NCI-H446 (cell line): ENCODE measurements at places on chromosomes 16 and 17.

DNA sequence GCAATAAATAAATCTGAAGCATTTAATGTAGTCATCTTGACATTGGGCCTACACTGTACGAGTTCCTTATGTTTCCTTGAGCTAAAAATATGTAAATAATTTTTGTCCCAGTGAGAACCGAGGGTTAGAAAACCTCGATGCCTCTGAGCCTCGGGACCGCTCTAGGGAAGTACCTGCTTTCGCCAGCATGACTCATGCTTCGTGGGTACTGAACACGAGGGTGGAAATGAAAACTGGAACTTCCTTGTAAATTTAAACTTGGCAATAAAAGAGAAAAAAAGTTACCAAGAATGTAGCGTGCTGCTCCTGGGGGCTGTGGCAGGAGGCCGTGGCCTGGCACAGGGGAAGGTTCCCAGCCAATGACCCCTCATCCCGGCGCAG lies 74.1 kb downstream of the SOCS1 start:
- DNase-seq, result no peak

DNA sequence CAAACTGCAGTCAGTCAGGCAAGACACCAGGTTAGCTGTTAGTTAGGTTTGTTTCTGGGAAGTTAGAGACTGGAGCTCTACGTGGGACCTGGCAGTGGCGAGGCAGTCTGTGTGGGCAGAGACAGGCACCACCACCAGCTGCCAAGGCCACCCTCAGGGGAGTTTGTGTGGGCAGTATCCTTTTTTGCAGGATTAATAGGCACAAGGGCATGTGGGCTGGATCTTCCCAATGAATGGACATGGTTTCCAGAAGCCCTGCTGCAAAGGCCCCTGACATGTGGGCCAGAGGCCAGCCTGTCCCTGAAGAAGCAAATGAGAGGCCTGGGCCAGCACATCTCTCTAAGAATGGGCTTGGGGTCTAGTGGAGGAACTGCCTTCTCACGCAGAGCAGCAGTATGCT lies 19.2 kb upstream of the SREBF1 start:
- no peak for DNase-seq

DNA sequence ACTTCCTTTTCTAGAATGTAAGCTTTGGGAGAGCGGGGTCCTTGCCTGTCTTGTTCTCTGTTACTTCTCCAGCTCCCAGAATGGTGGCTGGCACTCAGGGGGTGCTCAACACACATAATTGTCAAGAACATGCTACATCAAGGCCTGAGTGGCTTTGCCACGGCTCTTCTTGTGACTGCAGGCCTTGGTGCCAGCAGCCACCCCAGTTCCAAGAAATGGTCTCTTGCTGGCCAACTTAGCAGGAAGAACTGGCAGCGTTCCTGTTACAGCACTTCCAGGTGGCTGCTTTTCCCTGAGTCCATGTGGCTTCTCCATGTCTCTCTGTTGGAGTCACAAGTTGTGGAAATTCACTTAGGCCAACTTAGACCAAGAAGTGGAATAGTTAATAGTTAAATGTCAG lies 36.1 kb downstream of the PRKCB start:
- DNase-seq, result peak; percentile 33

GRCh38 chr16:1632638-1632970 lies 20.4 kb downstream of the CRAMP1 start:
- DNase-seq, result no peak

DNA sequence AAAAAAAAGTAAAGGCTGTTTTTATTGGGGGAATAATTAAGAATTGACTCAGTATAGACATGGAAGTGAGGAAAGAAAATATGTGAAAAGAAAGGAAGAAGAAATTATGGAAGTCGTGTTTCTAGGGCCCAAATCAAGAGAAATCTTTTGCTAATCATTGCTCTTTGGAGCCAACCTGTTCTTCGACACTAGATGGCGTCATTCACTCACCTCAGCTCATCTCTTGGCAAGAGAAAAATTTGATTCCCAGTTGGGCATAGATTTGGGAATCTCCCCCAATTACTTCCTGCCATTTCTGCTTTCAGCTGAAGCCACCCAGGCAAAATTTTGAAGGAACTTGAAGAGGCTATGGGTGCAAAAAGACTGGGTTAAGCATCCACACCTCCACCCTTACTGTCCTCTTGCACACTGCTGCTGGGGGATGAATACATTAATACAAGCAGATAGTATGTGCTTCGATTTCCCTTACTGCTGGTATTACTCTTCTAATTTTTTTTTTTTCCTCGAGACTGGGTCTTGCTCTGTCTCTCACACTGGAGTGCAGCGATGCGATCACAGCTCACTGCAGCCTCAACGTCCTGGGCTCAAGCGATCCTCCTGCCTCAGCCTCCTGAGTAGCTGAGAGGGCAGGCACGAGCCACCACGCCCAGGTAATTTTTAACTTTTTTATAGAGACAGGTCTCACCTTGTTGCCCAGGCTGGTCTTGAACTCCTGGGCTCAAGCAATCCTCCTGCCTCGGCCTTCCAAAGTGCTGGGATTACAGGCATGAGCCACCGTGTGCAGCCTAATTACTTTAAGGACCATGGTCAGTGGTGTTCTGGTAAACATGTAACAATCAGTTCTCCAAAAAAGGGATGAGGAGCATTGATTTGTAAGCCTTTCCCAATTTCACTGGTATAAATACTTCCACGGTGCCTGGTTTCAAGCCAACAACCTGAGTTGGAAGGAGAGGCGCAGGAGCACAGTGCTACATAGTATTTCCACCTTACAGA lies 13.5 kb downstream of the PSMD7 start:
- DNase-seq, result no peak

GRCh38 chr17:83199500-83200201 lies 120.2 kb downstream of the METRNL start:
- no peak for DNase-seq

DNA sequence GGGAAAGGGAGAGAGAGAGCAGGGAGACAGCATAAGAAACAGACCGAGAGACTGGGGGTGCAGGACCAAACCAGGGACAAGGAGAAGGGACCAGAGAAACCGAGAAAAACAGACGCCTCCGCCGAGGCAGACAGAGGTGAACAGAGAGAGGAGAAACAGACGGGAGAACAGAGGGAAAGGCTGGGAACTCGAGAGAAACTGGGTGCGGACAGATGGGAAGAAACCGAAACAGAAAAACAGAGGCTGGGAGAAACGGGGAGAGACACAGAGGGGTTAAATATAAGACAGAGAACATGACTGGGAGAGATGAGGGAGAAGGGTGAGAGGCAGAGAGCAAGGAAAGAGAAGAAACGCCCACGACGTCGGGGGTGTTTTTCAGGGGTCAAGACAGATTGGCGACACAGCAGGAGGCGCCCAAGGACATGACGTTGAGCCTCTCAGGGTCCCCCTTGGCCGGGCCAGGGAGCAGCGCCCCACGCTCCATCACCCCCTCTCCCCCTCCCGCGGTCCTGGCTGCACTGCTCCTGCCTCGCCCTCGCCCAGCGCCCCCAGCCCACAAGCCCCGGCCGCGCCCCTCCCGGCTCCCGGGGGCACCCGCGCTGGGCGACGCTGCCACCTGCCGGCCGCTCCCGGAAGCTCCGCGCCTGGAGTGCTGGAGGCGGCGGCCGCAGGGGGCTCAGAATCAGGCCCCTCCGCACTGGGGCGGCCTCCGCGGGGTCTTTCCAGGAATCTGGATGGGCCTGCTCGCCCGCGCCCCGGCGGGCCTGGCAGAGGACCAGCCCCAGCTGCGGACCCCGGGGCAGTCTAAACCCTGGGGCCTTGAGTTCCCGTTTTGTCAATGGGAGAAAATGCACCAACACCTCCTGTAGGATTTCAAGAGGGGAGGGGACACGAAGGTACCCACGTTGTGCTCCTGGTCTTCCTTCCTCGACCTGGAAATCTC lies 1.3 kb upstream of the TMEM92 start:
- no peak for DNase-seq

DNA sequence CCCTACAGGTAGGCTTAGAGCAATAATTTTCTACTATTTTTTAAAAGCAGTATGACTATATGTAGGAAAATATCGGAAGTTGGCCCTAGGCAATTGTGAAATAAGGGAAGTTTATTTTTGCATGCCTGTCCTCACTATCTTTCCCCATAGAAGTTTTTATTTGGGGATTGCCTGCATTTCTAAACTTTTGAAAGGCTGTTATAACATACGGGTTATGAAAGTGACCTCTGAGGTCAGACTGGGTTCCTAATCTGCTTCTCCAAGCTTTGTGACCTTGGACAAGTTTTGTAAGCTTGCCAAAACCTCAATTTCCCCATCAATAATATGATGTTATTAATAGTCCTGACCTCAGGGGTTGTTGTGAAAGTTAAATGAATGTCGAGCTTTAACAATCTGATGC lies 67.1 kb downstream of the ARHGAP44 start:
- DNase-seq, result no peak
